Lung microvascular endothelial cell (primary cell): ENCODE measurements at places on chromosomes 4 and X. TPM values are rescaled to one million over a fixed set of nuclear protein-coding genes. Genes with fewer than 3 reads are reported as not detected.

Gene HTN3
- not detected in 2 replicates for total RNA-seq

Gene DKK2
- total RNA-seq: under 0.01 TPM in 1 of 2 replicates, not detected in the other

Gene POU4F2
- total RNA-seq: not detected in 2 replicates

DNA sequence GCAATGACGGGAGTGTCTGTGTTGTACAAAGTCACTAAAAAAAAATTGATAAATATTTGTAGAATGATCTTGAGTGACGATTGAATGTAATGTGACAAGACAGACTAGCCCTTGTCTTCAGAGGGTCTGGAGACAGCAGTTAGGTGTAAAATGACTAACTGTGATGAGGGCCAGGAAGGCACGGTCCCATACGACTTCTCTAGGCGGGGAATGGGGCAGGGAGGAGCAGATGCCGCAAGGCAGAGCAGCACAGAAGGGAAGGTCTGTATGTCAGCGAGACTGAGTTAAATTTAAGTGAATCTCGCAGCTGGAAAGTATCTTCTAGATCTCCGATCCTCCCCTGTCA is 405 bp downstream of the CENPE start:
- no peak for DNase-seq

GRCh38 chrX:45454290-45454689 is 253.6 kb upstream of the DIPK2B start:
- no peak for DNase-seq

GRCh38 chr4:10677796-10678497 is 6.6 kb downstream of the CLNK start:
- no peak for DNase-seq

Gene SEPTIN11
- 107 and 161 TPM in 2 replicates for total RNA-seq

Gene NPY2R
- total RNA-seq: not detected in 2 replicates

DNA sequence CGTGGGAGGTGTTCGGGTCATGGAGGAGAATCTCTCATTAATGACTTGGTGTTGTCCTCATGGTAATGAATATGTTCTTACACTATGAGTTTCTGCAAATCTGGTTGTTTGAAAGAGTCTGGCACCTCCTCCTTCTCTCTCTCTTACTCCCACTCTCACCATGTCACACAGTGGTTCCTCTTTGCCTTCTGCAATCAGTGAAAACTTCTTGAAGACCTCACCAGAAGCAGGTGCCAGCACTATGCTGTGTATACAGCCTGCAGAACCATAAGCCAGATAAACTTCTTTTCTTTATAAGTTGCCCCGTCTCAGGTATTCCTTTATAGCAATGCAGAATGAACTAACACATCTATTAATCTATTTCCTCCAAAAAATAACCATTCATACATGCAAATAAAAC is 275.0 kb downstream of the ANTXR2 start:
- DNase-seq: no peak

Gene MAGEA9B
- total RNA-seq: not detected in 2 replicates

Gene SPOCK3
- total RNA-seq: under 0.01 TPM in 1 of 2 replicates, not detected in the other

- DNase-seq: no peak
Measured at GRCh38 chr4:150974252-150974640, 40.8 kb downstream of the LRBA start.

Gene BMP3
- not detected in 2 replicates for total RNA-seq

- DNase-seq: peak; percentile 3
Measured at GRCh38 chr4:20839957-20840356, 139.7 kb downstream of the PACRGL start.

Gene RAB40A
- under 0.01 TPM in 1 of 2 replicates, not detected in the other for total RNA-seq

DNA sequence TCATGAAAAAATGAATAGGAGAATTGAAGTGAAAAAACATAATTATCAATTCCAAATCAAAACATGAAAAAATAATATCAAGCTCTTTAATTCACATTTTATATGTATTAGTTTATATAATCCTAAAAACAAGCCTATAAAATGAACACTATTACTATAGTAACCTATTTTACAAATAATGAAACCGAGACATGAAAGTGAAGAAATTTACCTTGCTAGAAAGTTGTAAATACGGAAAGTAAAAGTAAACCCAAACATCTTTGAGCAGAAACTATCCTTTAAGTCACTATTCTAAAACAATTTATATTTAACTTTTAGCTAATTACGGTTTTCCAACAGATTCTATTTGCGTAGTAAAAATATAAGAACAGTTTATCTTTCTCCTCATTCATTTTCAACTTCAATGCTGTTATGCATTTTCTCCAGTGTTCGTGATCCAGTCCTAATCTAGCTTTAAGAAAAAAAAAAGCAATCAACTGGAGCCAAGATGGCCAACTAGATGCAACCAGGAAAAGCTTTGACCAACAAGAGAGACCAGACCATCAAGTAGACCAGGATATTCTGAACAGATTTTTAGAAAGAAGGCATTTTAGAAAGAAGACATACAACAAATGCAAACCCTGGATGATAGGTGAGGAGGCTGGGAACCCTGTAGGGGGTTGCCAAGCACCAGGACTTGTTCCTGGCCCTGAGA is 67.0 kb downstream of the DDX53 start:
- DNase-seq: no peak

Gene RIPPLY1
- total RNA-seq: not detected in 2 replicates

GRCh38 chrX:8939322-8939721 is 94.6 kb downstream of the FAM9B start:
- DNase-seq: no peak

Gene SPANXA2
- not detected in 2 replicates for total RNA-seq

DNA sequence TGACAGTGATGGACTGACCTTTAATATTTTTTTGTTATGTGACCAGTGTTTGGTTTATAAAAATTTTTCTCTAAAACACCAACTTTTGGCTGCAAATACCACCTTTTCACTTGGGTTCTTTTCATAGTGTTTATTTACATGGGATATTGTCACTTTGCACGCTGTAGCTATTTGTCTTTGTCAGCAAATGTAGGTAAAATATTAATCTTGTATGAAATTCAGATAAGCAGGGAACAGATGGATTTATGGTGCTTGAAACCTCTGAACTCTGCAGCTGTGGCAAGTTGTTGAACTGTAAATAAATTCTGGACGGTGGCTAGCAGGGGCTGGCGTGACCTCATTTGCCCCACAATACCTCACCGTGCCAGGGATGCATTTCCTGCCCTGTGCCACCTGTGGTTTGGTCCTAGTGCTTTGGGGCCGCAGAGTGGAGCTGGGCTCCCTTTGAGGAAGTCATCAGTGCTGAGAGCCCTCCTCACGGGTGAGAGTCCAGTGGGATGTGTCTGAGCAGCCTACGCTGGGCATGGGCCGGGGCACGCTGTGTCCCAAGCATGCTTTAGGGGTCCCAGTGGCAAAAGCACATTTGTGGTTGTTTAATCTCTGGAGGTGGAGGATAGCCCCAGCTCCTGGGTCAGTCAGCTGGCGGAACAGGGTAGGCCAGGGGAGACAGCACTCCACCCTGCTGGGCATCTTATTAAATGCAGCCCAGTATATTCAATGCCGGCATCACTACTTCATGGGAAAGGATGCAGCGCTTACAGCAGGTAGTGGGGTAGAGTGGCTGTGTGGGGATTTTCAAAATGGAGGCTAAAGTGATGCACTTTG is 108.6 kb downstream of the TBL1X start:
- no peak for DNase-seq

DNA sequence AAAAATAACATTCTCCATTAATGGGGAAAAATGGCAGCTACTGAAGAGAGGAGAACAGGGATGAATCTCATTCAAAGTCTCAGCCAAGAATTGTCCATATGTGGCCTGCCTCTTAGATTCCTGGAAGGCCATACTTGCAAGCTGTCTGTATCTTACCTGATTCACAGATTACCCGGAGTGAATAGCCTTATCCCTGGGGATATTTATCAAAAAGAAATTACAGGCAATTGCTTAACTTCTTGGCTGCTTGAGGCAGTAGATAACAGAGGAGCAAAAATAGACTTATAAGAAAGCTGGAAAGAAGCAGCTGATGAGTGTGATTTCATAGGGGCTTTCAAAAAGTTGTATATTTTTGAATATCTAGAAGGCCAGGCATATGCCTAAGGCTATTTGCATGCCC is 68.8 kb upstream of the PPP1R2C start:
- DNase-seq: no peak

GRCh38 chr4:27360131-27360530 is 499.5 kb downstream of the STIM2 start:
- DNase-seq: no peak

GRCh38 chr4:65670331-65671031 is at the start of gene EPHA5:
EPHA5 (minus strand) TSS chr4:65670489; CDS start chr4:65669742, 747 bp downstream.
- peak; percentile 16 for DNase-seq

GRCh38 chrX:74104356-74105015 is 199.5 kb upstream of the ZCCHC13 start:
- no peak for DNase-seq

GRCh38 chr4:184684491-184685189 is 35.1 kb downstream of the PRIMPOL start:
- DNase-seq: no peak

DNA sequence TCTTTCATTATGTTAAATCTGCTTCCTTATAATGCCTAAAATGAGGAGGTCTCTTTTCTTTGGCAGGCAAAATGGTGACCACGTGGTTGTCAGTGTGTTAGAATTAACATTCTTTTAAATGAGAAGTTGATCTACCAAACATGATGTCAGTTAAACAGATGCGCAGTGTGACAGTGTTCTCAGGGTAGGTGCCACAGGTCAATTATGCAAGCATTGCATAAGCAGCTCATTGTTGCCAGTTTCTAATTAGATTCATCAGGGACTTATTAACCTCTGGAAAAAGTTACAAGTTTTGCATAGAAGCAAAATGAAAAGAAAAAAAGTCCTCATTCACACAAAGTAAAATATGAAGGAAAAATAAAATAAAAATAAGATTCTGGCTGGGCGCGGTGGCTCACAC is 324.1 kb upstream of the GALNT7 start:
- DNase-seq: no peak

DNA sequence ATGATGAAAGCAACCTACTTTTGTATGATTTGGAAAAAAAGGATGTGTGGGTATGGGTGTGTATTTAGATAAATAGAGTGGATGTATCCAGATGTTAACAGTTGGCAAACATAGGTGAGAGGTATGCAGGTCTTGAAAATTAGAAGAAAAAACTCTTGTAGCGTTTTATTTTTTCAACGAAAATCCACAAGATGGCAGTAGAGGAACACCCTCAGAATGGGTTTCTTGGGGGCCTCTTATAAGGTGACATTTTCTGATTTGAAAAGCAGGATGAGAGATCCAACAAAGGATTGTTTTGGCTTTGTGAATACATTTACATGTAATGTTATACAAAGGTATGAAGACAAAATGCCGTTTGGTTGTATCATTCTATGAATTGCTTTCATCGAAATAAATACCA is 68.3 kb downstream of the FMR1NB start:
- peak; percentile 26 for DNase-seq

GRCh38 chrX:15694941-15695451 is 30.4 kb upstream of the CLTRN start:
- no peak for DNase-seq

DNA sequence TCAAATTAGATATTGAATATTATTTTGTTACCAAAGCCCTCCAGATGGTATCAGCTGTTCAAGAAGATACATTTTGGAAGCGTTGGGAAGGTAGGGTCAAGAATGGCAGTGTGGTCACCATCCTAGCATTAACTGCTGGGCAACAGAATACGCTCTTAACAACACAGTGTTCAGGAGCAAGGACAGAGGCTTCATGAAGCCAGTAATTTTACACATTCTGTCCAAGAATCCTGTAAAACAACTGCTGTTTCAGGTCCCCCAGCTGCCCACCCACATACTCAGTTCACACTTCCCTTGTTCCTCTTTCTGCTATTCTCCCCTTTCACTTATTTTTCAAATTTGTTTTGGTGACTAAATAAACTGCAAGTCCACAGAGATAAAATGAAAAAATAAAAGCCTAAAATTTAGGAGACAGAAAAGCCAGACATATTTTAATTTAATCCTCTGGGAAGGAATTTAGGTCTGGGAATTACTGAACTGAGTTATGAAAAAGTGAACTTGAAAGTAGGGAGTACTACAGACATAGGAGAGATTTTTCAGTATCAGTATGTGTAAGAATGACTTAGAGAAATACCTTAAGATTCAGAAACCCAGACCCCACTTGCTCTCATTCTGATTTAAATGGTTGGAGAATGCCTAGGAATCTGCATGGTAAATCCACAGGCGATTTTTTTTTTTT is 406.7 kb downstream of the MAPK10 start:
- DNase-seq: peak; percentile 40

DNA sequence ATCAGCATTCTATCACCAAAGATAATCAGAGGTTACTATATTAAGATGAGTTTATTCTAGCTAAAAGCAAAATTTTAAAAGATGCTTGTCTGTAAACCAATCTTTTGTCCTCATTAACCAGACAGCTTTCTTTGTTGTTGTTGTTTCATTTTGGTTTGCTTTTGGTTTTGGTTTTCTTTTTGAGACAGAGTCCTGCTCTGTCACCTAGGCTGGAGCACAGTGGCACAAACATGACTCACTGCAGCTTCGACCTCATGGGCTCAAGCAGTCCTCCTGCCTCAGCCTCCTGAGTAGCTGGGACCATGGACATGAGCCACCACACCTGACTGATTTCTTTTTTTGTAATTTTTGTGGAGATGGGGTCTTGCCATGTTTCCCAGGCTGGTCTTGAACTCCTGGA is 102.9 kb downstream of the COX18 start:
- no peak for DNase-seq

Gene LRCH2
- total RNA-seq: 5.4 and 15.3 TPM in 2 replicates

GRCh38 chr4:41600243-41600912 is 62.4 kb downstream of the LIMCH1 start:
- peak; percentile 93 for DNase-seq

DNA sequence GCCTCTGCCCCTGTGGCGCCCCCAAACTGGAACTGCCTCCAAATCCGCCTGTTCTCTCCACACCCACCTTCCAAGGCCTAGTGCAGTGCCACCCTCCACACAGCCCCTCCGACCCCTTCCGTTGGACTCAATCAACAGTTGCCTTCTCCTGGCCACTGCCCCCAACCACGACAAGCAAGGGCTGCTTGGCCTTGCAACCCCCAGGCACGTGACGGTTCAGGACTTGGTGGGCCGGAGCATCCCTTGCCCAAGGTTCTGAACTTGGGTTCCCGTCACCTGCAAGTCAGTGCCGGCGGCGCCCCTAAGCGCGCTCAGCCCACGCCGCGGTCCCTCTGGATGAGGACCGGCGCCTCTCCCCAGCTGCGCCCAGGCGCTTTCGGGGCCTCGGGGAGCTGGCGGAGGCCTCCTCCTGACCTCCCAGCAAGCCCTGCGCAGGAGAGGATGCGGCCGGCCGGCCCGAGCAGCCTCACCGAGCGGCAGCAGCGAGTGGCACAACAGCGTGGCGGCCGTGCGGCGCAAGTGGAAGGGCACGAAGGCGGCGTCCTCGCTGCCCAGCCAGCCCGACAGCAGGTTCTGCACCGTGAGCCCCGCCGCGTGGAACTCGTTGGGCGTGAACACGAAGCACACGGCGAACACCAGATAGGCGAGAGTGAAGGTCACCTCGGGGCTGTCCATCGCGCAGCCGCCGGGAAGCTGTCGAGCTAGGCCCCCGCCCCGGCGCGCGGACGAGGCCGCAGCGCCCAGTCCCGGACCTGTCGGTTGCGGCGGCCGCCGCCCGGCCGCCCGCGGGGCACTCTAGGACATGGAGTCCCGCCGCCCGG is 750 bp downstream of the TMEM129 start:
- DNase-seq: peak; percentile 55

GRCh38 chr4:166493924-166494345 is 620.9 kb downstream of the TLL1 start:
- DNase-seq: no peak

Gene GPR173
- 0.44 and 1.4 TPM in 2 replicates for total RNA-seq

Gene RAB41
- not detected in 2 replicates for total RNA-seq

Gene TNMD
- not detected in 2 replicates for total RNA-seq

- no peak for DNase-seq
Measured at GRCh38 chr4:116638592-116638991, 446.8 kb downstream of the TRAM1L1 start.

Gene APOOL
- 4.6 and 5.6 TPM in 2 replicates for total RNA-seq

GRCh38 chr4:94455081-94455480 is 3.3 kb downstream of the PDLIM5 start:
- DNase-seq: peak; percentile 76

Gene GPC3
- total RNA-seq: not detected in 2 replicates

Gene CXXC4
- under 0.01 TPM in 1 of 2 replicates, not detected in the other for total RNA-seq
